ENCODE measurements at places on chromosomes 2 and 18.

GRCh38 chr2:32905270-32905669 lies 41.5 kb upstream of the LTBP1 start:
- DNase-seq, result no peak

GRCh38 chr2:237074211-237074993 lies 11.3 kb upstream of the COPS8 start:
- DNase-seq, result no peak

DNA sequence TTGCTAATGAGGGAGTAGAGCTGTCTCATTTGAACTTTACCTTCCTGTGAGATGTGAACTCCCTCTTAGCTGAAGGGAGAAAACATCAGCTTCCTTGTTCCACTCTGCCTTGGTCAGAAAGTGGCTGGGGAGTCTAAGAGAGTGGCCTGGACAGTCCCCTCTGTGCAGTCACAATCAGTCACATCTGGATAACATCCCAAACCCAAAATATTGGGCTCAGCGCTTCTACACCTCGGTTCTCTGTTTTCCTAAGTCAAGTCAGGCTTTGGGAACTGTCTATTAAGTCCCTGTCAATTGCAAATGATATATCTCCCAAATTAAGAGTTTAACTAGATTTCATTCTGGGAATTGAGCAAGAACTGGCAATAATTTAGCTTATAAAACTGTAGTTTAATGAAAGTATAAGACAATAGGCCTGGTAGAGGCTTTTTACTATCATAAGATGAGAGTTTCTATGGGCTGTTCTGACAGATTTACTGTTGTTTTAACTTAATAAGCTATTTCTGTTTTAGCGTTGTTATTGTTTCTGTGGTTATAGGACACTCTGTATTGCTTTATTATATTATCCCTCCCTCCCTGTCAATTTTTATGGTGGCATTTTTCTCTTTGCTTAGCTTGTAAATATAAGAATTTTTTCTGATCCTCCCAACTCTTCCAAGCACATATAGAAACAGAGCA lies 135.1 kb upstream of the LHCGR start:
- DNase-seq, result no peak

DNA sequence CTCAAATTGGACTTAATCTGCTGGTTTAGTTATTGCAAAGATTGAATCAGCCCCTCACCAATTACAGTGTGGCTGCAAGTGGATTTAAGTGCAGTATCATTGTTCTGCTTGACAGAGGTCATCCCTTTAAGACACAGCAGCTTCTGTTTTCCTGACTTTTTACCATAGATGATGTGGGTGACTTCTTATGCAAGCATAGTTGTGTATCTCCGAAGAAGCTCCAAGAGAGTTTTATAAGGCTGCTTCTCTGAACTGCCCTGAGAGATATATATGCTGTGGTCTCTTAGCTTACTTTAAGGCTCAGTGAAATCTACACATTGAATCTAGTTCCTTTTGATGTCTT lies 3.5 kb downstream of the TRIB2 start:
- no peak for DNase-seq

GRCh38 chr2:5401115-5401657 lies 291.0 kb upstream of the SOX11 start:
- no peak for DNase-seq

DNA sequence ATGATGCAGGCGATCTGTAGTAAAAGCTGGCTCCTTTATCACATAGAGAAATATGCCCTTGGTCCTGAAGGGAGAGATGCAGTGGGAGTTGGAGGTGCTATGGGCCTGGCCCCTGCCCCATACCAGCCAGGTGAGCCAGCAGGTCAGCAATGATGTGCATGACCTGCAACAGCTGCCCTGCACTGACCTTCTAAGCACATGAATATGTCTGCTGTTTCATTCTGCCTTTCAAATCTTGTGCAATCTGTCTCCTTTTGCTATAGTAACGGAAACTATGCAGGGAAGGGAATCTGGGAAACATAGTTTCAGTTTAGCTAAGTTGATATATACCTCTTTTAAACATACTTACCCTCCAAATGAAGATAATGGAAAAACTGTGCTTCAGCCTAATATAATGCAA lies 235.2 kb downstream of the TDRD15 start:
- DNase-seq, result no peak

DNA sequence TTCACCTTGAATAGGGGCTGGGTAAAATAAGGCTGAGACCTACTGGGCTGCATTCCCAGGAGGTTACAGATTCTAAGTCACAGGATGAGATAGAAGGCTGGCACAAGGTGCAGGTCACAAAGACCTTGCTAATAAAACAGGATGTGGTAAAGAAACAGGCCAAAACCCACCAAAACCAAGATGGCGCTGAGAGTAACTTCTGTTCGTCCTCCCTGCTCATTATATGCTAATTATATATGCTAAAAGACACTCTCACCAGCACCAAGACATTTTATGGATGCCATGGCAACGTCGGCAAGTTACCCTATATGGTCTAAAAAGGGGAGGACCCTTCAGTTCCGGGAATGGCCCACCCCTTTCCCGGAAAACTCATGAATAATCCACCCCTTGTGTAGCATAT lies 711.5 kb upstream of the KLHL29 start:
- no peak for DNase-seq

- DNase-seq, result no peak
These were observed 465.1 kb downstream of the TGIF1 start for GRCh38 chr18:3914833-3915610.

- DNase-seq, result no peak
These were observed 53.1 kb upstream of the TMEM87B start for GRCh38 chr2:112001942-112002341.

GRCh38 chr2:197086500-197086899 lies 160.0 kb upstream of the PGAP1 start:
- DNase-seq, result no peak

DNA sequence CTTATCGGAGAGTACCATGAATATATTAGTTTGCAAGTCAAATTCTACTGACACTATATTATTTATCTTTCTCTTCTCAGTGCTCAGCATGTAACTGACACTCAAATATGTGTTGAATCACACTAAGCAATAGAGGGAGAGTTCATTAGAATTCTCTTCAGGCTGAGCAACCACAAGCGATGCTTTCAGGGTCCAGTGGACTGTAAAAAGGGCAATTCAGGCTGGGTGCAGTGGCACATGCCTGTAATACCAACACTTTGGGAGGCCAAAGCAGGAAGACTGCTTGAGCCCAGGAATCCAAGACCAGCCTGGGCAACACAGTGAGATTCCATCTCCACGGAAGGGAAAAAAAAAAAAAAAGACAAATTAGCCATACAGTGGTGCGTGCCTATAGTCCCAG lies 16.3 kb downstream of the PDE6D start:
- no peak for DNase-seq

DNA sequence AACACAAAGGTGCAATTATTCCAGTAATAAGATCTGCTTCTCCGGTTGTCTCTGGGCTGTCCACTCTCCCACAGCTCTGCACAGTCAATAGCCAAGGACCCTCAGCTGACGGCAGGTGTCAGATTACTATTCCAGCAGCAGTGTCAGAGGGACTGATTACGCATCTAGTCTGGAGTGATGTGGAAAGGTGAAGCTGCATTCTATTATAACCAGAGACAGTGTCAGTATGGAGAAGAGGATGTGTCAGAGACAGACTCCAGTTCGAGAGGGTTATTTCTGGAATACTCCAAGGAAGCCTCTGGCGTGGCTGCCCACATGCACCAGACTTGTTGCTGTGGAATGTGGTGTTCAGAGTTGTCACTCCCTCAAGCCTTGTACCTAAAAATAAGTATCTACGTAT lies 163.6 kb upstream of the TMEM200C start:
- DNase-seq, result no peak

- no peak for DNase-seq
These were observed 217.3 kb downstream of the FHOD3 start for GRCh38 chr18:36514778-36515177.

GRCh38 chr18:5895876-5896740 lies 786 bp upstream of the TMEM200C start:
- DNase-seq, result no peak

DNA sequence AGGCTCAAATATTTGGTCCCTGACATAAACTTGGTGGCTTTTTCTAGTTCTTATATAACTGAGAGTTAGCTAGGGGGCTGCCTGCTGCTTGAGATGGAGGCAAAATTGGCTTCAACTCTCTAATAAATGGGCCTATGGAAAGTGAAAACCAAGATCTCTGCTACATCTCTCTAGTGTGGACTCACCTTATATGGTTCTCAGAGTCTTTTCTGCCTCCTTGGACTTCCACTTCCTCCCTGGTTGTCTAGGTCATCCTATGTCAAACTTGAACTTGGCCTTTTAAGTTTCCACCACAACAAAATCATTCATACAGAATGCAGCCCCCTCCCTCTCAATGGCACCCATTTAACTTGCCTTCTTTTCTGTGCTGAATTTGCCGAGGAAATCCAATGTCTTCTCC lies 23.9 kb upstream of the ARHGAP25 start:
- no peak for DNase-seq

- DNase-seq, result no peak
These were observed 301.6 kb upstream of the CDH2 start for GRCh38 chr18:28478531-28478930.

DNA sequence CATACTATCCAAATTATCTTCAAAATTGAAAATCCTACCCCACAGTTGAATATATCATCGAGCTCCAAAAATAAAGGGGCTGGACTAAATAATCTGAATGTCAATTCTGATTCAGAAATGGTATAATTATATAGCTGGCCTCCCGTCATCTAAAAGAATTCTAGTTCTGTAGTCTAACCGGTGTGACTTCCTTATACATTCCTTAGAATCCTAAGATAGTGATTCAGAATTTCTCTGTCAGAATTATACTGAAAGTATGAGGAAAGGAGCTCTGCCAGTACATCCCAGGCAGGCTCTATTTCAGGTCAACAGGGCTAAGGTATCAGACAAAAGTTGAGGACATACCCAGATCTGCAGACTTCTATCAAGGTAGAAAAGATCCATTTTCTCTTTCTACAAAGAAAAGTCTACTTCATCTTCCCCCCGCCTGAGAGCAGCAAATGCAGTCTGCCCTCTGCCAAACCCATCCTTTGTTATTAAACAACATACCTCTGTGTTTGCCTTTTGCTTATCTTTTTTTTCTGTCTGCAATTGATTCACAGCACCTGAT lies 128.5 kb downstream of the METTL4 start:
- DNase-seq, result no peak

GRCh38 chr2:64632835-64633819 lies 20.6 kb downstream of the SERTAD2 start:
- DNase-seq, result no peak

GRCh38 chr2:21282515-21282898 lies 158.7 kb downstream of the TDRD15 start:
- DNase-seq, result no peak

DNA sequence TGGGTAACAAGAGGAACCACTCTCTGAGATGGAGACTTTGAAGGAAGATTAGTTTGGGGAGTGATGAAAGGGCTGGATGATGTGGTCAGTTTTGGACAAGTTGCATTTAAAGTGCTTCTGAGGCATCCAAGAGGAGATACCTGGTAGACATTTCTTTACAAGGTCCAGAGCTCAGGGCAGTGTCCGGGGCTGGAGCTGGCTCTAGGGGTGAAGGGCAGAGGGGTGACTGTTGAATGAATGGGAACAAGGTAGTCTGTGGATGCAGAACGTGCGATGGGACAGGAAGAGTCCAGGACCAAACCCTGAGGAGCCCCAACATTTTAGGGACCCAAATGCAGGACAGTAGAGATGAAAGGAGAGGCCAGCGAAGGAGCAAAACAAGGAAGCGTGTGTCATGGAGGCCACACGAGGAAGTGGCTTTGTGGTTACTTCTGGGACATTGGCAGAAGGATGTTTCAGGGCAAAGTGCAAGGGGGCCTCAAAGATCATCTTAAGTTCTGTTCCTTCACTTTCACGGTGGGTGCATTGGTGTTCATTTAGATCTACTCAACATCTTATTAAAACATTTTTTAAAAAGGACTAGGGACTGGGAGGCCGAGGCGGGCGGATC lies 13.6 kb upstream of the GPR35 start:
- DNase-seq, result no peak

DNA sequence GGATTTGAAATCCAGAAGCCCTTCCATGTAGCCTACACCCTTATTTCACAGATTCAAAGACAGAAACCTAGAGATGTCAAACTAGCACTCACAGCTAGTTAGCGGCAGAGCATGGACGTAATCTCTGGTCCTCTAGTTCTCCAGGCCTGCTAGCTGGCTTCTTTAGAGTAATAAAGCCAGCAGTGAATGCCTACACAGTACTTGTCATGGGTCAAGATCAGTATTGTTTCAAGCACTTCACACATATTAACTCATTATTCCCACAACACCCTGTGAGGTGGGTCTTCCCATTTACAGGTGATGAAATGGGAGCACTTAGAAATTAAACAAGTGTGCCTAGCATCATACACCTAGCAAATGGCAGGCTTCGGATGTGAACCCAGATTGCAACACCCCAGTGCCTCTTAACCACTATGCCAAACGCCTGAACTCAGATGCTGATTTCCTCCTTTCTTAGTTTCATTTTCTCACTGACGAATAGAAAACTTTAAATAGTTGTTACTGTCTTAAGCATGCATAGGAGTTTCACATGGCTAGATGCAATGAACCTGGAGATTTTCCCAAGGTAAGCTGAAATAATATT lies 14.5 kb upstream of the ZBTB14 start:
- no peak for DNase-seq

DNA sequence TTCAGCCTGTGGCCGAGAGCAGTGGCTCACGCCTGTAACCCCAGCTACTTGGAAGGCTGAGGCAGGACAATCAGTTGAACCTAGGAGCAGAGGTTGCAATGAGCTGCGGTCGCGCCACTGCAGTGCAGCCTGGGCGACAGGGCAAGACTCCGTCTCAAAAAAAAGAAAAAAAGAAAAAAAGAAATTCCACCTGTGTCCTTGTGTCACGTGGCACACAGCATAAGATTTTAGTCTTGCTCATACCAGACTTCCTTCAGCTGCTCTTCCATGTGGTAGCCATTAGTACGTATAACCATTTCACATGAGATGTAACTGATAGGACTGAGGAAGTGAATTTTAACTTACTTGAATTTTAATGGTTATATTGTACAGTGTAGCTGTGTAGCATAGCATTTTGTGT lies 4.0 kb downstream of the NOP58 start:
- DNase-seq, result no peak

DNA sequence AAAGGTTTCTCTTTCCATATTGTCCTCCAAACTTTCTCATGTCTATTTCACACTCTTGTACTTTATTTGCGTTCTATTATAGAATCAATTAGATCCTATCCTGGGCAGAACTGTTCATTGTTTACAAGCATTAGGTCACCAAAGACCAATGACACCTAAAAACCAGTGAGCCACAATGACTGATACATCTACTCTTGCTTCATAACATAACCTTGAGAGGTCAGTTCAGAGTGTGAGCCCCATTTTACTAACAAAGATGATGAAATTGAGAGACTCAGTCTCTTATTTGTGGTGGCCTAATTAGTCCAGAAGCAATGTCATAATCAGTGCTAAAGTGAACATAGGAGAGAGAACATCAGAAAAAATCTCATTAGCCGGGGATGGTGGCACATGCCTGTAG lies 248.9 kb upstream of the RBBP8 start:
- no peak for DNase-seq

GRCh38 chr18:62576271-62576670 lies 53.4 kb downstream of the ZCCHC2 start:
- DNase-seq, result no peak

- DNase-seq, result peak; percentile 81
These were observed 258.5 kb downstream of the TWIST2 start for GRCh38 chr2:239106314-239106908.

- DNase-seq, result no peak
These were observed 12.2 kb downstream of the ASIC4 start for GRCh38 chr2:219526320-219527075.

GRCh38 chr2:113791697-113792590 lies 35.5 kb upstream of the SLC35F5 start:
- no peak for DNase-seq

GRCh38 chr18:79093986-79094385 lies 24.8 kb downstream of the ATP9B start:
- no peak for DNase-seq

GRCh38 chr18:51621113-51621863 lies 423.8 kb upstream of the MEX3C start:
- DNase-seq, result peak; percentile 49
